ENCODE measurements at places on chromosomes 7 and 10.

DNA sequence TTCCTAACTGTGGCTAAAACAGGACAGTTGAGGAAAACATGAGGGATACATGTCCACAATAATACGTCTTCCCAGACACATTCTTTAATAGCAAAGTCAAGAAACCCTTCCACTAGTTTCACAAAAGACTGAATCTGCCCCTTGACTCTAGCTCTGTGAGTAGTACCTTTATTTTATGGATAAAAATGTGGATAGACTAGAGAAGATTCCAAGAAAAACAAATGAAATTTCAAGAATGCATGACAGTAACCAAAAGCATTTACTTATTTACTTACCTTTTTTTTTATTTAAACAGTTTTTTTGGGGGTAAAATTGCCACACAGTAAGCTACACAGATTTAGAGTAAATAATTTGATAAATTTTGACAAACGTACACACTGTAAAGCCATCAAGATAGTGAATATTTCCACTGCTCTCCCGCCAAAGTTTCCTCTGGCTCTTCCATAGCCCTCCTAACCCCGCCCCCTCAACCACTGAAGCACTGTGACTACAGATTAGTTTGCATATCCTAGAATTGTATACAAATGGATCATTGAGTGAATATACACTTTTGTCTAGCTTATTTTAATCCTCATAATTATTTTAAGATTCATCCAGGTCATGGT lies 420.4 kb upstream of the ZMIZ1 start:
- no peak for DNase-seq

DNA sequence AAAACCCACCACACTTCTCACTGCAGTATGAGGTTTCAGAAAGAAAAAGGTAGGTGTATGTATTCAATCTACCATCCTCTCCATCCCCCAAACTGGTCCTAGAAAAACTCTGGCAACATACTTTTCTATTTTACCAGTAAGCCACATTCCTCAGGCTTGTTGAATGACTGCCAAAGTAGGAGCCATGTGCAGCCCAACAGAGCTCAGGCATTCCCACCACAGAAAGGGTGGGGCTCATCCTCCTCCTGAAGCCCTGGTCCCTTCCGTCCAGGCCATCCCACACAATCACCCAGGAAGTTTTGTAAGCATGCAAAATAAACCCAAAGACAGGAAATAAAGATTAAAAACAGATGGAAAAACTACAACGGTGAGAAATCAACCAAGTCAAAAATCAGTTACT lies 57.2 kb downstream of the MAD1L1 start:
- DNase-seq = no peak

- no peak for DNase-seq
These were observed 54.3 kb downstream of the SLC16A9 start for GRCh38 chr10:59655309-59655708.

- peak; percentile 80 for DNase-seq
These were observed 73.6 kb downstream of the SNX10 start for GRCh38 chr7:26365077-26365900.

DNA sequence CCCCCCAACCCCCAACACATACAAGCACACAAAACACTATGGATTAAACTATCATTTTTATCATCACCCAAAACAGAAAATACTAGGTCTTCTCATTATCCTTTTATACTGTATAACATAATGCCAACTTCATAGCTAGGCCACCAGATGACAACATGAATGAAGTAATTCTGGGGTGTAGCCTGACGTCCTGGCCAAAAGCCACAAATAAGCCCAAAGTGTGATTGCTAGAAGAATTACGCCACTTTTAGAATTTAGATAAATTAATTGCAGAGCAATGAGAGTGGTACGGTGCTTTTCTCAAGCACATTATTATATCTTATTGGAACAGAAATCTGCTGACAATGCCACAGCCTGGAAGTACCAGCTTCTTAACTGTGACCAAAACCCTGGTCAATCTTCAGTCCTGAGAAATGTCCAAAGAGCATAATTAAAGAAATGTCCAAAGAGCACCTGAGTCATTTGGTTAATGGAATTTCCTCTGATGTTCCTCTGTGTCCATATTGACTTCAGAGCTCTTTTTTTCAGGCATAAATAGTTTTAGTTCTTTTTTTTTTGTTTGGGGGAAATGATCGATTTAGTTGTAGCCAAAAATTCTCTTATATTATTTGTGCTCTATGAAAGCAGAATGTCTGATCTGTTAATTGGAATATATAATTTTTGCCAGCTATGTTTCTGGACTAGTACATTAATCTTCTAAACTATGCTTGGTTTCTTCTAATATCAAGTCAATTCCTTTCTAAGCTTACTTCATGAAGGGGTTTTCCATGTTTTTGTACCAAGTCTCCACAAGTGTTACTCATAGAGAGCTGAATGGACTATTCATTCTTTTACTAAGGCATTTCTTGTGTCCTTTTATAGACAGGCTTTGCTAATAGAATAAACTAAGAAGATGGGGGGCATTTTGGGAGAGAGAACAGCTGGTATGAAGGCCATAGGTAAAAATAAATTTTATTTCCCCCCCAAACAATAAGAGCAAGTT lies 233.4 kb upstream of the SLC26A5 start:
- DNase-seq = no peak

DNA sequence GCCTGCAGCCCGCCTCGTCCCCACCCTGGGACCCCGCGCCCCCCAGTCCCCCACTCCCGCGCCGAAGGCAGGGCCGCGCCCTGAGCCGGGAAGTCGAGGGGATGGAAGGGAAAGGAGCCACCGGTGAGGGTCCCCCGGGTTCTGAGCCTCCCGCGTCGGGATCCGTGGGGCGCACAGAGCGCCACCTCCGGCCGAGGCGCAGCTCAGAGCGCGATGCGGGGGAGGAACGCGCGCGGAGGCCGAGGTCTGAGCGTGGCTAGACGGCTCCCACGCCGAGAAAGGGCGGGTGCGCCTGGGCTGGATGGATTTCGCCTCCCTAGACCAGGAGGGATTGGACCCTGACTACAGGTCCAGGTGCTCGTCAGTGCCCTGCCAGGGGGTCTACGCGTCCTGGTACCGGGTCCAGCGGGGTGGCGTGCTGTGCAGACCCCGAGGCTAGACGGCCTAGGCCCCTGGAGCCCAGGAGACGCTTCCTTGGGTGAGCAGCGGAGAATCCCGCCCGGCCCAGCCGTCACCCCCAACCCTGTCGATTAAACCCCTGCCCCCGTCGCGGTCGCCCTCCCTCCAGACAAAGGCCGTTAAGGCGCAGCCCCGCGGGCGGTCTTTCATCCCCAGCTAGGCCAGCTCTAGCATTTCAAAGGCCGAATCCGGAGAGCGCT lies 986 bp upstream of the PDGFA start:
- no peak for DNase-seq

- DNase-seq = no peak
These were observed 30.3 kb upstream of the CCSER2 start for GRCh38 chr10:84298057-84298456.

- DNase-seq = no peak
These were observed 28.8 kb downstream of the WDR86 start for GRCh38 chr7:151381098-151381347.

- DNase-seq = no peak
These were observed 14.3 kb upstream of the PROSER2 start for GRCh38 chr10:11808808-11809207.

DNA sequence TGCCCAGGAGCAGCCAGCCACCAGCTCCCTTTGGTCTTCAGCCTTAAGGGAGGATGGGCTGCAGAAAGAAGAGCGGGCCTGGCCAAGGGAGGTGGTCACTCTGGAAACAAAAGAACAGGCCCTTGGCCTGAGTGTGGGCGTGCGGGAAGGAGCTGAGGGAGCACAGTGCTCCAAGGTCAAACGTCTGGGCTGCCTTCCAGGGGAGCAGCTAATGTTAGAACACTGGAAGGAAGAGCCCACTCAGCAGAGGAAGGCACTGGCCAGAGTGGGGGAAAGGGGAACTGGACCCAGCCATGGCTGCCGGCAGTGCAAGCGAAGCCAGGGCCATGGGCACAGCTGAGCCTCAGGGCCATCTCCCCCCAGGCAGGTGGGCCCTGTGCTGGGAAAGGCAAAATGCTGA lies 42.7 kb downstream of the FAM53B start:
- DNase-seq = peak; percentile 86

GRCh38 chr10:32982911-32983909 lies 25.2 kb upstream of the ITGB1 start:
- DNase-seq = no peak

GRCh38 chr10:11135709-11136108 lies 118.0 kb downstream of the CELF2 start:
- DNase-seq = no peak

- DNase-seq = no peak
These were observed 108.8 kb upstream of the EEPD1 start for GRCh38 chr7:36044101-36044892.

- no peak for DNase-seq
These were observed 94.9 kb upstream of the AGK start for GRCh38 chr7:141456298-141456697.

- DNase-seq = no peak
These were observed 232.2 kb downstream of the KIAA1217 start for GRCh38 chr10:24440817-24441797.

- no peak for DNase-seq
These were observed 71.2 kb downstream of the ADCY1 start for GRCh38 chr7:45645141-45645969.

DNA sequence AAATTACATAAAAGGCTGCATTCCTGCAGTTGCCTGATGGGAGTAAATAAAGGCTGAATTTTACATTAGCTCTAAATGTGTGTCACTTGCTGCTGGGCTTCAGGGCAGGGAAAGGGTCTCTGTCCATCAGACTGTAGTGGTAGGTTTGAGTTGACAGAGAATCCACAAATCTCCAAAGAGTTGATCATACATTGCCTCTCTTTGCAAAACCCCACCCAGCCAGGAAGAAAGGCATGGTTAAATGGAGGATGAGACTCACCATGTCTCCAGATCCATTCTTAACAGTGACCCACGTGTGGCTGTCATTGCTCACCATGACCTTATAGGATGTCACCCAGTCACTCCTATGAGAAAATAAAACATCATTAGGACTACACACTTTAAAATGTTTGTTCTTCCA lies 92.8 kb downstream of the CPXM2 start:
- no peak for DNase-seq

DNA sequence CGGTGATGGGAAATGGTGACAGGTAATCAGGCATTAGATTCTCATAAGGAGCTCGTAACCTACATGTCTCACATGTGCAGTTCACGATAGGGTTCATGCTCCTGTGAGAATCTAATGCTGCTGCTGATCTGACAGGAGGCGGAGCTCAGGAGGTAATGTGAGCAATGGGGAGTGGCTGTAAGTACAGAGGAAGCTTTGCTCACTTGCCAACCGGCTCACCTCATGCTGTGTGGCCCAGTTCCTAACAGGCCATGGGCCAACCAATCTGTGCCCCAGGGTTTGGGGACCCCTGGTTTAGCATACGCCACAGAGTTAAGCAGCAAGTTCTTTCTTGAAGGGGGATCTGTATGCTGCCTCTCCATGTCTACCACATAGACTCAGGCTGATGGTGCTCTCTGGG lies 133.1 kb downstream of the IQUB start:
- DNase-seq = no peak

GRCh38 chr10:108911814-108912541 lies 1011.3 kb downstream of the XPNPEP1 start:
- peak; percentile 34 for DNase-seq

GRCh38 chr10:33155720-33156638 lies 178.5 kb downstream of the NRP1 start:
- DNase-seq = no peak

DNA sequence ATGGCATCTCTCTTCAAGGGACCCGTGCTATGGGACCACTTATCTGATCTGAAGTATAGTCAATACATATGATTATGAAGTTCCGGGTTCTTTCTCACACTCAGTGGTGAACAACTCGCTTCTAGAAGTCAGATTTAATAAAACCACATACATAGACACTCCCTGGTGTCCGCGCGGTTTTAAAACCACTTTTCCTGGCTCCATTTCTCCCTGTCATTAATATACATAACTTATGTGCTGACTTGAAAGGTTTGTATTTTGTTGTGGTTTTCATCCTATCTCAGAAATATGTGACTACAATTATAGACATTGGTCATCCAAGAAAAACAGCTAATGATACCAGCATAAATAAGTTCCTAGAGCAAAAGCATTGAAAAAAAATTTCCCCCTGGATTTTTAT lies 34.0 kb downstream of the SVIL start:
- DNase-seq = no peak

- DNase-seq = no peak
These were observed 53.4 kb upstream of the CYP2C18 start for GRCh38 chr10:94630017-94630688.

DNA sequence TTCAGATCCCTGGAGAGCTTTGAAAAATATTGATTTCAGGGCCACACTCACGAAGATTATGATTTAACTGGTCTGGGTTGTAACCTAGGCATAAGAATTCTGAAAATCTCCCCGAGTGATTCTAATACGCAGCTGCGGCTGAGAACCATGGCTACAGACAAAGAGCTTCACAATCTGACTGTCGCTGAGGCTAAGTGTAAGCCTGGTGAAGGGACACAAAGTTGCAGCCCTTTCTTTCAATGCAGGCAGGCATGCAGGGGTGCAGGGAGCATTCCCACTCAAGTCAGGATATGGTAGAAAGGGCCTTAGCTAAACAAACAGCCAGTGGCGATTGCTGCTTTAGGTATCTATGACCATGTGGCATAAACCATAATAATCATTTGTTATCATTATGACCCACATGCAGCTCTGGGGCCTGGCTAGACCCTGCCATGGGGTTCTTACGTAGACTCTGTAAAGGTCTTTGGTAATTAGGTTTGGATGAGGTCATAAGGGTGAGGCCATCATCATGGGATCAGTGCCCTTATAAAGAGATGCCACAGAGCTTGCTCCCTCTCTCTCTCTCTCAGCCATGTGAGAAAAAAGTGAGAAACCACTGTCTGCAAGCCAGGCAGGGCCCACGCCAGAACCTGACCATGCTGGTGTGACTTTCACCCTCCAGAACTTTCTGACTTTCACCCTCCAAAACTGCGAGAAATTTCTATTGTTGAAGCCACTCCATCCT lies 88.4 kb upstream of the LANCL2 start:
- no peak for DNase-seq

GRCh38 chr10:117075064-117075463 lies 63.0 kb downstream of the VAX1 start:
- no peak for DNase-seq

- DNase-seq = no peak
These were observed 126.6 kb upstream of the PARD3 start for GRCh38 chr10:34941471-34942357.

DNA sequence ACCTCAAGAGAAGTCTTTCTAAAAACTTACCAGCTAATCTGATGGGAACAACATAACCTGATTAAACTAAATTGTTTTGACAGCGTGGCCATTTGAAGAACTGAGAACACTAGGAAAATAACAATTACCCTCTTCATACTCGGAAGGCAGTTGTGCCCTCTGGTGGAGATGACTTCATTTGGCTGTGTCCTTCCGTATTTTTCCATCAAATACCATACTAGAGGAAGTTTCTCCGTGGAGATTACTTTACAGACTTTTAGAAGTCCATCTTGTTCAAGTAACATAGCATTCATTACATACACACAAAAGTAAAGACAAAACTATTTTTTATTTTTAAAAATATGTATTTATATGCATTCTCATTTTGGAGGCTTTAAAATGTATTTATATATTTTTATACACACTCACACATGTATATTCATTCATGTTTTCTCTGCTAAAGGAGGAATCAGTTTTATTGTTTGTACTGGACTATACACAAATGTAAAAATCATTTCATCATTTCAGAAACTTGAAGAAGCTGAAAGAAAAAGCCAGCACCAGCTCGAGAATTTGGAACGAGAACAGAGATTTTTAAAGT lies 25.2 kb downstream of the SMNDC1 start:
- peak; percentile 57 for DNase-seq
